ENCODE measurements at places on chromosomes 7 and 10.

DNA sequence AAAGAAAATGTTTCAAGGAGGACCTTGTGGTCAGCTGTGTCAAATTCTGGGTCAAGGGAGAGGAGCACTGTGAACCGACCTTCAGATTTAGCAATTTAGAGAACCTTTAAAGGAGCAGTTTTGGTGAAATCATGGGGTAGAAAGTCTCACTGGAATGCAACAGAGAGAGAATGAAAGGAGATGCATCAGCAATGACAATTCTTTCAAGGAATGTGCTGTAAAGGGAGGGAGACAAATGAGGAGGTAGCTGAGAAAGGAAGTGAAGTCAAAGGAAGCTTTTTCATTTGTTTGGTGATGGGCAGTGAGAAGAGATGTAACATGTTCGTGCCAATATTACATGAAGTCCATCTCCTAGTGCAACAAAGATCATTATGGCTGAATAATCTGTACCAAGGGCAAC lies 166.0 kb downstream of the TSPAN12 start:
- DNase-seq, result no peak

DNA sequence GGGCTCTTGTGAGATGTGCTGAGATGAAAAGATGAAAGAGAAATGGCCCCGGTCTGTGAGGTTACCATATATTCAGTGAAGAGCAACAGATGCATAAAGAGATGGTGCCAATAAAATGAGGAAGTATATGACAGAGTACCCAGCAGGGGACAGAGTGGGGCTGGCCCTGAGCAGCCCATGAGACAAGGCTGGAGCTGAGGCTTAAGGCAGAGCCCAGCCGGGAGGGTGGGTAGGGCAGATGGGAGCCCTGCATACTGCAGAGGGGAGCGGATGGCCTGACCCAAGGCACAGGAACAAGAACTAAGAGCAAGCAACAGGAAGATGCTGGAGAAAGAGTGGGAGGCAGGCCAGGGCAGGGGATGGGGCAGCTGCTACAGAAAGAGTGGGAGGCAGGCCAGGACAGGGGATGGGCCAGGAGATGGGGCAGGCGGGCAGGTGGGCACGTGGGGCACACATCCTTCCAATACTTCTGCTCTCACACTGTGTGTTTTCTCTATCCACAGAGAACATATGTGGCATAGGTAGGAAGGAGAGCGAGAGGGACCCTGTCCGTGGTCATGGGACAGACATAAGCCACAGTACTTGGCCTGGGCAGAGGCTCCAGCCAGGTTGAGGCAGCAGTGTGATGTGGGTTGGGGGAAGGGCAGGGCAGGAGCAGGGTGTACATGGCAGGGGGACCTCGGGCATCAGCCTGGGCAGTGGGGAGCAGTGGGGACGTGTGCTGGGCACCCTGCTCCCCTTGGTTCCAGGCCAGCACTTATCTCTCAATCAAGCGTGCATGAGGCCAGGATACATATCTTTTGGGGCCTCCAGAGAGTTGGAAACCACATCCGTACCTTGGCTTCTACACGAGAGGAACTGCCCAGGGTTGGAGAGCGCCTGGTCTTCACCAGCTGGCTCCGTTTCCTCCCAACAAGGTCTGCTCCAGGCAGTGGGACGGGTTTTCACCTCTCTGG lies 91.6 kb upstream of the IKZF1 start:
- no peak for DNase-seq

GRCh38 chr10:102597131-102597991 lies 46.9 kb upstream of the TRIM8 start:
- DNase-seq, result no peak

GRCh38 chr10:119242186-119242585 lies 34.8 kb downstream of the GRK5 start:
- DNase-seq, result no peak

DNA sequence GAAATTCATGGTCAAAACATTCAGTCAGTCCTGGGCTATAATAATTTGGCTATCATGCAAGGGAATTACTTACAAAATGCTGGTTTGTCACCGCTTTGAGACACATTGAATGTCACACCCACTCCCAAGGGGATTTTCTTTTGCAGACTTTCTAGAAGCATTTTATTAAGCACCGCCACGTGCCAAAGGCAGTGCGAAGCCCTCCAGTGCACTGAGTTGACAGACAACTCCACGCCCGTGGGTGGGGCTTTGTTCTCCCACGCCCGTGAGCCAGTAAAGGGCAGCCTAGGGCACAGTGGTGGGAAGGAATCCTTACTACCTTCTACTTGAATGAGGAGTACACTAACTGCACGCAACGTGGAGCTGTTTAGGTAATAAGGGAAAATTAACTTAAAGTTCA lies 515.8 kb downstream of the KCNMA1 start:
- DNase-seq, result no peak

- DNase-seq, result peak; percentile 97
Measured at GRCh38 chr7:24979863-24980533, at the start of gene OSBPL3. OSBPL3 (minus strand) TSS chr7:24980178; CDS start chr7:24892472, 87,706 bp downstream.

All from T-helper 17 cell (primary cell).